ENCODE measurements at places on chromosomes 7 and 10.

DNA sequence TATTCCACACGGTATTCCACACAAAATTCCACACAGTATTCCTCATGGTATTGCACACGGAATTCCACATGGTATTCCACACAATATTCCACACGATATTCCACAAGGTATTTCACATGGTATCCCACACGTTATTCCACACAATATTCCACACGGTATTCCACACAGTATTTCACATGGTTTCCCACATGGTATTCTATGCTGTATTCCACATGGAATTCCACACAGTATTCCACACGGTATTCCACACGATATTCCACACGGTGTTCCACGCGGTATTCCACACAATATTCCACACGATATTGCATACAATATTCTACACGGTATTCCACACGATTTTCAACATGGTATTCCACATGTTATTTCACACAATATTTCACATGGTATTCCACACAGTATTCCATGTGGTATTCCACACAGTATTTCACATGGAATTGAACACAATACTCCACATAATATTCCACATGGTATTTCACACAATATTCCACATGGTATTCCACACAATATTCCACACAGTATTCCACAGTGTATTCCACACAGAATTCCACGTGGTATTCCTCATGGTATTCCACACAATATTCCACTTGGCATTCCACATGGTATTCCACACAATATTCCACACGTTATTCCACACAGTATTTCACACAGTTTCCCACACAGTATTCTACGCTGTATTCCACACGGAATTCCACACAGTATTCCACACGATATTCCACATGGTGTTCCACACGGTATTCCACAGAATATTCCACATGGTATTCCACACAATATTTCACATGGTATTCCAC, 136.0 kb upstream of the CHST15 start:
- no peak for DNase-seq

DNA sequence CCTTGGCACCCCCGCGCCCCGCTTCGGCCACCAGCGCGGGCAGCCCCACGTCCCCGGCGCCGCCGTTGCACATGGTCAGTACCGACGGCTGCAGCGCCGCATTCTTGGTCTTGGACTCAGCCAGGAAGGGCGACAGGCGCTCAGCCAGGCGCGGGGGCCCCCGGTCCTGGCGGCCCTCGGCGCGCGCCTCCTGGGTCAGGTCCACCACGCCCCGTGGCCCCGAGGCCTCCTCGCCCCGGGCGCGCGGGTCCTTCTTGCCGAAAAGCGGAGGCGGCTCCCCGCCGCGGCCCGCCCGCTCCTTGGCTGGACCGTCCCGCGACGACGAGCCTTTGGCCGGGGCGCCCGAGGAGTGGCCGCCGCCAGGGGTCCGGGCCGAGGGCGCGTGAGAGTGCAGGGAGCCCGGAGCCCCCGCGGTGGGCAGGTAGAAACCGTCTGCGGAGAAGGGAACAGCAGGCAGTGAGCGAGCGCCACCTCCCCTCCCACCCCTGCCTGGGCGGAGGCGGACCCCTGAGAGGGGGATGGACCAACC, 34.7 kb downstream of the TNRC18 start:
- DNase-seq = peak; percentile 51

- DNase-seq = no peak
Measured at GRCh38 chr7:71145906-71146901, 14.3 kb downstream of the GALNT17 start.

- DNase-seq = peak; percentile 38
Measured at GRCh38 chr7:22660732-22661131, 66.3 kb upstream of the IL6 start.

- peak; percentile 21 for DNase-seq
Measured at GRCh38 chr7:12524794-12525386, 45.6 kb upstream of the SCIN start.

GRCh38 chr10:124465003-124465776, 3.6 kb downstream of the LHPP start:
- DNase-seq = no peak

- peak; percentile 66 for DNase-seq
Measured at GRCh38 chr10:97518301-97519043, 19.7 kb downstream of the UBTD1 start.

DNA sequence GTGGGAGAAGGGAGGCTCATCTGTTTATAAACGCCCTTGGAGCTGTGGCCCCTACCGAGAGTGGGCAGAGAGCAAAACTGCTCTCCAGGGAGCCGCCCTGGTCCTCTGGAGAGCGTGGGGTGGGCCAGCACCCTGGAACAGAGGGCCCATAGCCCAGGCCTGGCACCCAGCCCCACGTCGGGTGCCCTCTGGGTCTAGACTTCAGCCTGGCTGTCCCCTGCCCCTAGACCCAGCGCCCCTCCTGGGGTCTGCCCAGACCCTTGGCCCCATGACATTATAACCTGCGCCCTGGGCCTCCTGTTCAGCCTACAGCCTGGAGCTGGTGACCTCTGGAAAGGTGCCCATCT, 24.7 kb downstream of the GET4 start:
- DNase-seq = no peak

DNA sequence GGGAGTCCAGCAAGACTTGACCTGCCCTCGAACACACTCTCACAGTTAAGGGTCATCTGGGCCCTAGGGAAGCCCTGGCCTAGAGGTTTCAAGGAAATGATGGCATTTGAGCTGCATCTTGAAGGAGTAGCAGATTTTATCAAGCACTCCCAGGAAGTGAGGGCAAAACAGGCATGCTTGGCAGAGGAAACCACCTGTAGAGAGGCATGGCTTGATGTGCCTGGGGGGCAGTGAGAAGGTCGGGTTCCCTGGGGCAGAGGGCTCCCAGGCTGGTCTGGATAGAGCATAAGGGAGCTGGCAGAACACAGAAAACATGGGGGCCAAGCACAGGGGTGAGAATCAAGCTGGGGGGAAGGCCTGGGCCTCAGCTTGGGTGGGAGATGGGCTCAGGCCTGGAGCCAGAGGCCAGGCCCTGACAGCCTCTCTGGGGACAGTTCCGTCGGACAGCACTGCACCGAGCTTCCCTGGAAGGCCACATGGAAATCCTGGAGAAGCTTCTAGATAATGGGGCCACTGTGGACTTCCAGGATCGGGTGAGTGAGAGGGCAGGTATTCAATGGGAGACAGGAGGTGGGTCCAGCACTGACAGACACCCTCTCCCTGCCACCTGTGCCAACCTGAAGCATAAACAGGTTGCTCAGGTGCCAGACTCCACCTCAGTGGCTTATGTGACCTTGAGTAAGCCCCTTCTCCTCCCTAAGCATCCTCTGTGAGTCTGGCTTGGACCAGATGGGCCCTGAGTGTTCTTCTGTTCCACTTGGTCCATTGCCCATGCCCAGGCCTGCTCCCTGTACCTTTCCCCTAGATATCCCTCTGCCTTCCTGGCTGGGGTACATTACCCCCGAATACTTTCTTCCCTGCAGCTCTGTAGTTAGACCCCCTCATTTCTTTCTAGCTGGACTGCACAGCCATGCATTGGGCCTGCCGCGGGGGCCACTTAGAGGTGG, 3.5 kb upstream of the HOGA1 start:
- no peak for DNase-seq

DNA sequence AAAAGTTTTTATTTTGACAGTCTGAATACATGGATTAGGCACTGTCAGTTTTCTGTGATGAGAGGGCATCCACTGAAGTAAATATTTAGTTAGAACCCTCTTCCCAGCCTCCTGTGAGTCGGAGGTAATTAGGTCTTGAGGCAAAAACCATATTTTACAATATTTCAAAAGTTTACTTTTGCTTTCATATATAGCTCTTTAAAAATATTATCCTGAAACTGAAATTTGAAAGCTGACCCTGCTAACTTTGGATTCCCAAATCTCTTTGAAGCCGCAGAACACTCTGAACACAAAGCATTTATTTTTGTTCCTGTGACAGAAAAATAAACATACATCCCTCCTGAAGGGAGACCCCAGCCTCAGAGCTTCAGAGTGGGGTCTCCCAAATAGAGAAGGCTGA, 317.4 kb downstream of the KIF20B start:
- no peak for DNase-seq

DNA sequence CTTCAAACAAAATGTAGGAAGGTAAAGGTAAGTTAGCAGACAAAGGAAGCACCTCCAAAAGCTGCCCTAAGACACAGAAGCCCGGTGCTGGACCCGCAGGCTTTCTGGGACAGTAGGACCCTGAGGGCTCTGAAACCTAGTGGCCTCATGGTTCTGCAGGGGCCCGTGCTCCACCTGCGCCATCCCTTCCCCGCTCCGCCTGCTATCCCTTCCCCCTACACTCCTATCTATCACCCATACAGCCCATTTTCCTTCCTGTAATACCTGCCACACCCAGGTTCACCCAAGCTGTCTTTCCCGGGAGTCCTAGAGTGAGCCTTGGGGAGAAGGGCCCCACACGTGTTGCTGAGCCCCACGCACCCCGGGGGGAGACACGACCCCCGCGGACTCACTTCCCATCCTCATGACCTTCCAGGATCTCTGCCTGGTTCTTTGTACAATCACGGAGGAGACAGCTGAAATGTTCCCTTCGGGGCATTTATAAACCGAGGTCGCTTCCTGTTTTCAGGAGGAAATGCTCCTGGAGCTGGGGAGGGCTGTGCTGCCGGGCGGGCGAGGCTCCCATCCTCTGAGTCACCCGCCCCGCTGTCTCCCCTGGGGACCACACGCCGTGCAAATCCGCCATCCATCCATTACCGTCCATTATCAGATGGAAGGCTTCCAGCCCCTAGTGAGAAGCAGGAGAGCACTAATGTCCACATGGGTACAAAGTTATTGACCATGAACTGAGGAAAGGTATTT, 251.7 kb upstream of the PITRM1 start:
- DNase-seq = no peak

DNA sequence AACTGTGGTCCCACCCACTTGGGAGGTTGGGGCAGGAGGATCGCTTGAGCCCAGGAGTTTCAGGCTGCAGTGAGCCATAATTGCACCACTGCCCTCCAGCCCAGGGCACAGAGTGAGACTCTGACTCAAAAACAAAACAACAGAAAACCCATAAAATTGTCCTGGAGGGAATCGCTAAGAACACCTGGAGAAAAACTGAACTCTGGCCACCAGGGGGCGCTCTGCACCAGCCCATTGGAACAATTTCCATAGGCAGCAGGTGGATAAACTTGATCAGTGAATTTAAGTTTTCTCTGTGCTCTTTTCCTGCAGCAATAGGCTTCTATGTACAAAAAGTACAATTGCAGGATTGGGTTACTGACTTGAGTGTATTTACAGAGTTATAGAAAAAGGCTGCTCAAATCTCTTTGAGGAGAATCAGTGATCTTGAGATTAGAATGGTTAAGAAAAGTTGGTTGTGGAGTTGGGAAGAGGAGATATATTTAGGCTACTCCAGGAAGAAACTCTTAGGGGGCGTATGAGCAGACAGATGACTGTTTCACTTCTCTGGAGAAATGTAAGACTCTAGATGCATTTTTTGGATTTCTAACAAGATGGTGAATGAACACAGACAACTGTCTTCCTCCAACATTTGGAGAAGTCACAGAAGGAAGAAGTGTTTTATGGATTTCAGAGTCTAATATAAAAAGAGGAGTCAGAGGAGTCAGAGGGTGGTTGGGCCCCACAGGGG, 274.9 kb upstream of the GALNT17 start:
- peak; percentile 74 for DNase-seq

- no peak for DNase-seq
Measured at GRCh38 chr10:27366769-27367168, 126.2 kb upstream of the ACBD5 start.

DNA sequence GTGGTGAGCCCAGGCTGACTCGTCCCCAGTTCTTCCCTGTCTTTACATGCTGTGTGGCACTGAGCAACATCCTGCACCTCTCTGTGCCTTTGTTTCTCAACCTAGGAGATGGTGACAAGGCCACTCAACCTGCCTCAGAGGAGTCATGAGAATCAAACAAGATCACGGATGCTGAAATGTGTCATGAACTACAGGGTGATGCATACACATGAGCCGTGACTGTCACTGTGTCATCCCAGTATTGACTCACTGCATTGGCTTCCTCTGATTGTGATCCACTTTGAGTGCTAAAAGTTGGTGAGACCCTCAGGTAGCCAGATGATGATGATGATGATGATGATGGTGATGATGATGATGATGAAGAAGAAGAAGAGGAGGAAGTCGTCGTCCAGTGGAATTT, 11.5 kb downstream of the C10orf71 start:
- DNase-seq = no peak

GRCh38 chr10:130053561-130053960, 57.1 kb downstream of the C10orf143 start:
- DNase-seq = no peak

- DNase-seq = no peak
Measured at GRCh38 chr7:140501966-140502365, 22.7 kb upstream of the MKRN1 start.

DNA sequence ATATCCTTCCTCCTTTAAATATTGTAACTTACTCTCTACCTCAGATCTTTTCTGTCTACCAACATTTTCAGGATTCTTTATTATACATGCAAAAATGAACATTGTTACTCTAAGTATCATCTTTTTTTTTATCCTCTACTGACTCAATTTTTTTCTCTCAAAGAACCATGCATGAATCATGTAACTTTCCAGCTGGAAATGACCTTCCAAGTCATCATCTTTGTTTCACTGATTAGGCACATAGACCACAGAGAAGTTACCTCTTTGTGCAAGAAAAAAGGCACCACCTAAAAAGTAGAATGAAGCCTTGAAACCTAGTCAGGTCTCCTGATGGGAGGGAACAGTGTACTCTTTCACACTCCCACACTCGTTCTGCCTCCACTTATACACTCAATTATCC, 234.9 kb downstream of the HGF start:
- DNase-seq = no peak

DNA sequence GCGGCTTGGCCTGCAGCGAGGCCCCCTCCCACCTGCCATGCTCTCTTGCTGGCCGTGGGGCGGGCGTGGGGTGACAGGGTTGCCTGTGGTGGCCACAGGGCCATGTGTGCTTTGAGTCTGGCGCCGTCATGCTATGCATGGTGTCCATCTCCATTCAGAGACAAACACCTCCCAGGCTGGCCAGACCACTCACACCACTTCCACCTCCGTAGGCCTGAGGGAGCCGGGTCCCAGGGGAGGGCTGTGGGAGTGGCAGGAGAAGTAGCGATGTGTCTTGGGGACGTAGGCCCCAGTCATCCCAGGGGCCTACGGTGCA, 65.5 kb downstream of the DNAJB6 start:
- no peak for DNase-seq

DNA sequence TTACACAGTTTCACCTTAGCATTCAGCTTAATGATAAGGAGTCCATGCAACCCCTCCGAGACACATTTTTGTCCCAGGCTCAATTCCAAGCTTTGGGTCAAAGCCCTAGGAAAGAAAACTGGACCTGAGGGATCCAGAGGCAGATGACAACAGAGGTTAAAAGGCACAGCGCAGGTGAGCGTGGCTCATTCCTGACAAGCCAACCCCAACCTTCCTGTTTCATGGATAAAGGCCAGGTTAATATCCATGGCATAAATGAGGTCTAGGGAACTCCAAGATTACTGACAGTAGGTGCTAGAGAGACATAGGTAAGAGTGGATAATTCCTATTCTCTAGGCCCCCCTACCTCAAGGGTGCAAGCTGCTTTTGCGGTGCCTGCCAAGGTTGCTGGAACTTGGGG, 86.7 kb upstream of the GPR22 start:
- DNase-seq = no peak

All from iPS-NIHi11 (cell line).